ENCODE measurements at places on chromosomes 7 and 10.
A peak's percentile ranks its signal among the peaks of the same experiment; 100 is the strongest.

DNA sequence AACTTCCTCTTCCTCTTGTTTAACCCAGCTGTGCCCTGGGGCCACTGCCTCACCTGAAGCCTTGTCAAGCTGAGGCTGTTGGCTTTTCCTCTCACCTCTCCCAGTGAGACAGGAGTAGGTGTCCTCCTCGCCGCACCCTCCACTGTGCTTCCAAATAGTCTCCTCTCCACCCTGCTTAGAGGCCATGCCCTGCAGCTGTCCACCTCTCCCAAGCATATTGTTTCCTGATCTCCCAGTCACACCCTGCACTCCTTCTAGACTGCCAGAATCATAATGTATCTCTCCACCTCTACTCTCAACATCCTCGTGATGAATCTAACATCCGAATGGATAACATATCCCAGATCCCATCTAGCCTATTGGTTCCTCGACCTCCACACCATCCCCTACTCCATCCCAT, 196.3 kb upstream of the GHITM start:
- DNase-seq, result no peak

DNA sequence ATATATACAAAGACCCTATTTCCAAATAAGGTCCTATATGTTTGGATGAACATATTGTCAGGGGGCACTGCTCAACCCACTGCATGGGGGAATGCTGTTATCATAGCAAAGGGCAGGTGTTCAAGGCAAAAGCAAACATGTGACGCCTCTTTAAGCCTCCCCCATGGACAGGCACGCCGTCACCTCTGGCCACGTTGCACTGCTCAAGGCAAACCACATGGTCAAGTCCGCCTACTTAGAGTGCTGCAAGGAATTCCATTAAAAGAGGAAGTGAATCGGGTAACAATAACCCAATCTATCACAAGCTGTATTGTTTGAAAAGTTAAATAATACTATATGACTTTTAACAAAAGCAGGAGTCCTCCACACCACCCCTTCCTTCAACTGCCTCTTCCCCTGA, 8.8 kb upstream of the CALD1 start:
- DNase-seq, result no peak

DNA sequence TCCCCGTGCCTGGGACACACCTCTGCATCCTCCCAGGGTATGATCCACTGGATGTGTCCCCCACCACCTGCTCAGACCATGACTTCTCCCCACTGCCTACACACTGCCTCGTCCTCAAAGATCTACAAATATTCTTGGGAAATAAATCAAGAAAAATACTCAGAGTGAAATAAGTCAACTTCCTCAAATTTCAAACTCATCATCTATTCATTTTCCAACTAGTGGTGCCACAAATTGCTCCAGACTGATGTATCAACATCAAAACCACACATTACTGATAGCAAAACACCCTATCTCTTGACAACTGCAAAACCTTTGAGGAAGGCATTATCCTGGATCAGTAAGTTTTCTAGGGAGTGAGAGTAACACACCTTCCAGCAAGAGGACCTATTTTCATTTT, 87.7 kb downstream of the GRB10 start:
- DNase-seq, result no peak

GRCh38 chr7:26567266-26567665, 275.6 kb downstream of the SNX10 start:
- DNase-seq, result no peak

DNA sequence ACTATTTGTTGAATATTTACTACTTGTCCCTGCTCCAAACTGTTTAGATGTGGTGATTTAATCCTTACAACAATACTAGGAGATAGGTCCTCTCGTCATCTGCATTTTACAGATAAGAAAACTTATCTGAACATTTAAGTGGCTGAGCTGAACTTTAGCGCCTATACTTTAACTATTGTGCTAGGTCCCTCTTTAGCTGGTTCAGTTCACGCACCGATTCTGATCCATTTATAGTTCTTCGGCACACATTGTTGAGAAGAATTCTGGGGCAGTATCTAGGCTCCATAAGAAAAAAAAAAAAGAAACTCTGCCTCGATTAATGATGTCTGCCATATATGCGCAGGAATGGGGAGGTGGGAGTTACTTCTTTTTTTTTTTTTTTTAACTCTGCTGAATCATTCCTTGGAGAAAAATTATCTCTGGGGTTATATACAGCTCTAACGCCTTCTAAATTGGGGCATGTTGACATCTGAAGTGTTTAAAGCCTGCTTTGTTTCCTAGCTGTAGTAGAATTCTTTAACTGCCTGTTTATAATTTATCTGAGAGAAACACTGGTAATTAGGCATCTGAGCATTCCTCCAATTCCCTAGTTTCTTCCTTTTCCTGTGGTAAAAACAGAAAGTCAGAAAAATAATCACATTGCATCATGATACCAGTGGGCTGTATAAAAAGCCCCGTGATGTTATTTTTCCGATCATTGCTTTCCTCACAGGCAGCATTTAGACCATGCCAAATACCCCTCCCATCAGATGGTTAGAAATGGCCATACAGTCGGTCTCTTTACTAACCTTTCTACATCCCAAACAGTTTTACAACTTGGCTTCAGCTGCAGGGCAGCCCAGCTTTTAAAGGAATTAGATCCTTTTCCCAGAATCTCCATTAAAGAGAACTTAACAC, 98.5 kb upstream of the KDM7A start:
- no peak for DNase-seq

DNA sequence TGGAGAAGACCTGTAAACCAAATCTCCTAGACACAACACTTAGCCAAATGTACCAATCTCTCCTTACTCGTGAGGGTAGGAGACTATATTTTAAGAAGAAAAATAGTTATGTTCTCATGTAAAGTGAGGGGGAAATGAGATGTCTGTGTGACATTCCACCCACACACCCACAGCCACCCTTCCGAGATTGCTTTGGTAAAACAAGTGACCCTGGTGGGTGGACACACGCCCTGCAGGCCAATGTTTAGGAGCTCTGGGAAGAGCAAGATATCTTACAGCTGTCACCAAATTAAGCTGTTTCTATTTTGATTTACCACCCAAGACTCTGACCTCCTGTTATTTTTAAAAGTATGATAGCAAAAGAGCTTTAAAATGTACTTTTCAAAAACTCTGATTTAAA, 147.2 kb upstream of the PFKP start:
- no peak for DNase-seq

DNA sequence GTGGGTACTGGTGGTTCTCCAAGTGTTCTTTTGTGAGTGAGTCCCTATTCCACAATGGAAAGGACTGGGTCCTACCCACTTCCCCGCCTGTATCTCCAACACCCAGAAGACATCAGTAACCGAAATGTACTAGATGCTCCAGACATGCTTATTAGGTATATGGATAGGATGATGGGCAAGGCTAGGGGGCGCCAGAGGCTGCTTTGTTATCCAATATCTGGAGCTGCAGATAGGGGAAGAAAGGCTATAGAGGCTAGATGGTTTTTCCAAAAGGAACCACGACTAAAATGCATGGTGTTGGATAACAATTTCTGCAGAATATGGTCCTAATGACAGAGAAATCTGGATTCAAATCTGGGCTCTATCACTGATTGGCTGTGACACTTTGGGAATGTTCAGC, 56.2 kb upstream of the TM9SF3 start:
- peak; percentile 45 for DNase-seq

DNA sequence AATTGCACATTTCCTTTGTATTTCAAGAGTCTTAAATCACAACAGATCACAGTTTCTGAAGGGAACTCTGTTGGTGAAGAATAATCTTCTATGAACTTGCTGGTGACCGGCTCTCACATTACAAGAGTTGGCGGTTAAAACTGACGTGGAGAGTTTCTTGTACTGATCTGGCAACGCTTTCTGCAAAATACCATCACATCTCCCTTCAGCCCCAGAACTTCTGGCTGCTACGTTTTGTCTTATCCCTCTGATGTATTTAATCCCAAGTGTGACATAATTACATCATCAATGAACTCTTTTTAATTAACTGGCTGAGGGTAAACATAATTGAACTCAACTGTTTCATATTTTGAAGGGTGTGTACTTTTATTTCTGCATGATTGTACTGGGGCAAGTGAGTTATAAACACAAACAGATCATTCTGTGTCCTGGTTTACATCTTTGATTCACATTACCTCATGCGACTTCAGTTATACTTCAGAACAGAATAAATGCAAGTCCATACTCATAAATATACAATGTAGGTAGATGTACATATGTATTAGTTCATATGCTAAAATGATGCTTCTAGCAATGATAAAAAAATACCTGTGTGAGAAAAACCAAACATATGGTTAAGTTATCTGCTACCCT, 105.1 kb upstream of the NPVF start:
- DNase-seq, result no peak

All from HFFc6 (cell line).